ENCODE measurements at places on chromosomes 2 and 18.

- DNase-seq, result no peak
These were observed 81.3 kb downstream of the MOGAT1 start for GRCh38 chr2:222752746-222753145.

DNA sequence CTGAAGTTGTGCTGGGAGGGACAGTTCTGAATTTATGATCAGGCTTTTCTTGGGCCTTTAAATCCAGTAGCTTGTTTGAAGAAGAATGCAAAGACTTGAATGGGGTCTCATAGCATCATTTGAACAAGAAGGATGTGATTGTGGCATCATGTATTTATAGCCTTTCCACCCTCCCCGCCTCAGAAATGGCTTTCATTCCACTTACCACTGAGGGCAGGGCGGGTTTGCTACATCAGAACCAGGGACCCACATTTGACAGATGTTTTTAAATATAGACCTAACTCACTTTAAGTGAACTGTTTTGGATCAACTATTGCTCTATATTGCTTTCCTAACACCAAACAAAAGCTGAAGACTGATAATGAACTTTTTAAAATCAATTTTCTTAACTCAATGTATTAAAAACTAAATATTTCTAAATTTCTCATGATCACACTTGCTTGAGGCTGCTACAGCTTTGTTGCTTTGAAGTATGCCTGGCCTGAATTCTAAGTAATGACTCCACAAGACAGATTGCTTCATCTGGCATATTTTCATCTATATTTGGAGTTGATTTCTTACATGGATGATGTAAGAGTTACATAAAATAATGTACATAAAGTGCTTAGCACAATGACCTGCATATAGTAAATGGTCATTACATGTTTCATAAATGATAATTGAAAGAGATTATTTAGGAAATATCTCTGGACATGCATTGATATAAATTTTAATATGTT lies 1552.9 kb upstream of the SLC39A10 start:
- no peak for DNase-seq

GRCh38 chr2:232363784-232364615 lies 14.6 kb upstream of the ALPP start:
- no peak for DNase-seq

DNA sequence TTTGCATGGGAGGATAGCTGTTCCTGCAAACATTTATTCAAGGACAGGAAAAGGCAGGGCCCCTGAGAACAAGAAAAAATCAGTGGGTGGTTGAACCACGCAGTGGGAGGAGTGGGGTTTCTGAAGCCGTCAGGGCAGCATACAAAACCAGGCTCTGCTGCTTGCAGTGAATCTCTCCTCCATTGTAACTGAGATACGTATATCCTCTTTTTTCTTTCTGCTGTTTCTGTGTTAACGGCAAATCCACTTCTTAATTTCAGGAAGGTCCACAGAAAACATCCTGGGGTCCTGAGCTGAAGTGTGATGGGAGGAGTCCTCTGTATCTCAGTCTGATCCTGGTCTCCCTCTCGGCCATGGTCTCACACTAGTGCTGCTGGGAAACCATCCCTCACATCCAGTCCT lies 27.2 kb upstream of the KCNF1 start:
- no peak for DNase-seq

Measured in stimulated activated CD8-positive, alpha-beta memory T cell treated with anti-CD3 and anti-CD28 coated beads, Interleukin-4, amount 100 ng/mL, for 1 hour (primary cell).